ENCODE measurements at places on chromosomes 5 and 9.
A peak's percentile ranks its signal among the peaks of the same experiment; 100 is the strongest.

GRCh38 chr5:104659497-104659896 is 1096.9 kb upstream of the NUDT12 start:
- DNase-seq, result no peak

DNA sequence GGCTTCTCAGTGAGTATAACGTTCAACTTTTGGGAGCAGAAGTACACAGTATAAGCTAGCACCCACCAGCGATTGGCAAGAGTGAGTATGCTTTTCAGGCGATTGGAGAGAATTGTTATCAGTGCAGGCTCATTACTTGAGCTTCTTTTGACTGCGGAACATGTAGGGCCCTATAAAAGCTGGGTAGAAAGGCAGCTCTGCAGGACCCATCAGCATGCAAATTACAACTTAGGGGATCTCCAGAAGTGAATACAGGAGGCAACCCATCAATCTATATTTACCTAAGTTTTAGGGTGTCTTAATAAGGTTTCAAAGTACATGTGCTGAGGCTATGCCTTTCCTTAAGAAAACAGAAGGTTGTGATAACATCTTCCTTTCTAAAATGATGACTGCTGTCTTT is 225.0 kb downstream of the MLLT3 start:
- no peak for DNase-seq

- DNase-seq, result peak; percentile 35
Measured at GRCh38 chr9:128818839-128819715, 777 bp downstream of the ENDOG start.

DNA sequence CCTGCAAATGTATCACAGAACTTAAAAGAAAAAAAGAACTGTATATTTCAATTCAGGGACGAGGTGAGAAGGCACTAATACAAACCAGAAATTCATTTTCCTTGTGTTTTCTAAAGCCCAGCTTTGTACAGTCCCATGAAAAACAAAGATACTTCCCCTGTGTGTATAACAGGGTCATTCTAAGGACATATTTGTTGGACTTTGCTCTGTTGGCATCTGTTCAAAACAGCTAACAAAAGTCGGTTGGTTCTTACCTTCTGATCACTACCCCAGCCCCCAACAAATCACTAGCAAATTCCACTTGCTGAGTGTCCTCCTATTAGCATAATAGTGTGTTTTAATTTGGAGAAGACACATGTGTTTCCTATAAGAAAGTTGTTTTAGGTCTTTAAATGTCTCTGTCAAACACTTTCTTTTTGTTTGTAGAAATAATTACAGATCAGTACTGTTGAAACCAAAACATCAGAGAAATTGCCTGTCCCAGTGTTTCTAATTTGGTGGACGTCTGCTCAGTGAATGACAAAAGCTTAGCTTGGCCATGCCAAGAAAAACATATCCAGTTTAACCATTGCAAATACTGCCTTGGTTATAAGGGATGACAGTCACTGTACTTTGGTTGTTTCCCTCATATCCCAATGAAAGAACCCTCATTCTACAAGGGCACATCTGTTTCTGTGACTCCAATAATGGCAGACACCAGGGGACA is 480.5 kb downstream of the EBF1 start:
- DNase-seq, result no peak

DNA sequence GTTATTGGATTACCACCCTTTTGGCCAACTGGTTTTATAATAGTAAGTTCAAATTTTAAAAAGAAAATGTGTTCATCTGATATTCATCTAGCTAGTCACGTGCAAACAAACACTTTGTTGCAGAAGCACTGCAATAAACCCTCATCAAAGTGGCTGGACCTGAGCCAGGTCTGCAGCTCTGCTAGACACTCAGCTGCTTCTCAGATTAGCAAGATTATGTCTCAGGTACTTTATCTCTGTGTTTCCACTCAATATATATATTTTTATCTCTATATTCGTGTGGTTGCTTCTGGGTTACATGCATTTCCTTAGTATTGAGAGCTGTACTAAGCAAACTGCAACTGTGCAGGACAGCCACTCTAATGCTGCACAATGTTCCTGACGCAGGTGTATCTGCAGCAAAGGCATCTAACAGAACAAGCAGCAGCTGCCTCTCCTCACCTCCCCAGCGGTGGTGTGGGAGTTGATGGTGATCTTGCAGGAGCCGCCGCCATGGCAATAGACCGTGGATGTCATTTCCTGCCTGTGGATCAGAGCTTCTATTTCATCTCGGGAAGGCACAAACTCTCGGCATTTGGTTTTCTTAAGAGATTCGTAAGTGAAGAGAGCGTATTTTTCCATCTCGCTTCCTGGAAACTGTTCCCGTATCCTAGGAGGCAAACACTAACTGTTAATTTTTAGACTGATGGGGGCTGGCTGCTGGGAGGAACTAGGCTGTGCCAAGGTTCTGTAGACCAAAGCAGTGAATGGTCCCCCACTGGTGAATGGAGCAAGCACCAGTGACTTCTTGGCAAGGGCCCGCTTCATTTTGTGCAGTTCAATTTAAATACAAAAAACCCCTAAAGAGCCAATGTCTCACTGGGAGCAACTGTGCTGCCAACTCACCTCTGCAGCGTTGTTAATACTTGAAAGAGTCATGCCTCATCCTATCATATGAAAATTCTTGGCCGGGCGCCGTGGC is 56.7 kb upstream of the RETREG1 start:
- no peak for DNase-seq

- DNase-seq, result no peak
Measured at GRCh38 chr9:18601026-18601425, 127.1 kb downstream of the ADAMTSL1 start.

DNA sequence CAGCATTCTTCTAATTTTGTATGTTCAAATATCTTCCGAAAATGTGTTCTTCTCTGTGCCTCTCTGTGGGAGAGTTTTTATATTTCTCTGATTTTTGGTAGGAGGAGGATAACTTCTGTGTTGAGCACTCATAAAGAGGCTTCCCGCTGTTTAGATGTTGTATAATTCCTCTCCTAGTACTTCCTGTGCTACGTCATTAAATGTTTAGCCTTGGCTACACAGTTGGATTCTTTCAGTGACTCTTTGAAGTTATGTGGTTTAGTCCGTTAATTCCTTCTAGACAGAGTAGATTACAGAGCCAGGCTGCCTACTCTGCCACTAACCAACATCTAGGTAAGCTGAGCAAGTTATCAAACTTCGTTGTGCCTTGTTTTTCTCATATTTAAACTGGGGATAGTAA is 302.6 kb downstream of the OSTF1 start:
- DNase-seq, result no peak

DNA sequence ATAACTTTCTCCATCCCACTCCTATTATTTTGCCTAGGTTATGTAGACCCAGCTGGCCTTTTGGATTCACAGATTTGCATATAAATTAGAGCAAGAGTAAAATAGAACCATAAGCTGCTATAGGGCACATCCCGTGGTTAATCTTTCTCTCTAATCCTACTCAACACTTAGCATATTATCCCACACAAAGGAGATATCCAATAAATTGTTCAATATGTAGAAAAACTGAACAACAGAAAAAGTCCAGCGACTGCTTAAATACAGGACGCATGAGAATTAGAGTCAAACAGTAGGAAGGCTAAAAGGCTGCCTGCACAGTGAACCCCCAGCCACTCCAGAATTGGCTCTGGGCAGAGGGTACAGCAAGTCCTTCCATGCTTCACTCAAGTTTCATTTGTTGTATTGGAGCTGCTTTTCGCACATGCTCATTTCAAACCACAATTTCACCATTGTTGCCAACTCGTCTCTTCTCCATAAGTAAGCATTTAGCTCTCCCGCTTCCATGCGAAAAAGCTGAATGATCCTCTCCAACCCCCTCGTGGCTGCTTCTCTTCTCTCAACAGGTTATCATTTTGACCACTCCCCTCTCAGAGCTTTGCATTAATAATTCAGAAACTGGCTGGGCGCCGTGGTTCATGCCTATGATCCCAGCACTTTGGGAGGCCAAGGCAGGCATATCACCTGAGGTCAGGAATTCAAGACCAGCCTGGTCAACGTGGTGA is 14.1 kb upstream of the IQGAP2 start:
- no peak for DNase-seq

DNA sequence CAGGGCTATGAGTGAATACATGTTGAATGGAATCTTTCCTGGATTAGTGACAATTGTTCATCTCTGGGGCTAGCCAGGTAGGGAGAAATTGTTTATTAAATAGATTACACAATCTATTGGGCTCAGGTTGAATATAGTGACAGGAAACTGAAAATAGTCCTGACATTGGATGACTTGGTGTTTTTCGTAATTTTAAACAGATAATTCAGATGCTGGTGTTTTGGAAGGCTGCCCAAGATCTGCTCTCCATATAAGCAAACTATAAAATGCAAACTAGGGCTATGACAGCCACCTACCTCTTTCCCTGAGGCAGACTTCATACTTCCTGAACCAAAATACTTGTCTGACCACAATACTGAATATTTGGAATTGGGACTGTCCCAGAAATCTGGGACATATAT is 99.1 kb downstream of the ENC1 start:
- no peak for DNase-seq

DNA sequence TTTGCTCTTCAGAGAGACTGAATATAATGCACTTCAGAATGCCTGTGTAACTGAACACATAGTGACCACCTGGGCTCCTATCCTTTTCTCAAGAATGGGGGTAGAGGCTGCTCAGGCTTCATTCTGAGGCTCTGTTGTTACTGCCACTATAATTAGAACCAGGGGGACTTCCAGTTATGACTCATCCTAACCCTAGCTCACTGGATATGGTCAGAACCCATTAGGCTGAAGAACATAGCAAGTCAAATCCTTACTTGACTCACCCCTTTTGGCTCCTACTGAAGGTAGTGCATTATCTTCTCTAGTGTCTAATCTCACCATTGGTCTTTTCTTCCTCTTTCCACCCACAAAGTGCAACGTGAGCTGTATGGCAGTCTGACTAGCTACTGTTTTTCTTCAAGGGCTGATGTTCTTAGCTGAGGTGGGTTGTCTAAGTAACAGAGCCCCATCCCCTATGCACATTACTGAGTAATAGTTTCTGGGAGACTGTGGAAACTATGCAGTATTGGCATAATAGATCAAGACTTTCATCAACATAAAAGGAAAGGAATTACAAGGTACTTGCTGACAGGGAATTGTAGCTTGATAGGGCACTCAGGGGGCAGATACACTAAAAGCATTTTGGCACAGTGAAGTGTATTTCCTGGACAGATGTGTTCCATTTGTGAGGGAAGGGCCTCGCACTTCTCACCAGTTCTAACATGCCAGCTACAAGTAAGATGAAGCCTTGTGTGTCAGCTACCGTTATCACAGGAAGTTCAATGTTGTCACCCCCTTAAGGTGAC is 431.0 kb upstream of the MEF2C start:
- peak; percentile 32 for DNase-seq

GRCh38 chr5:135468541-135468940 is 16.4 kb upstream of the TIFAB start:
- DNase-seq, result no peak

- DNase-seq, result peak; percentile 15
Measured at GRCh38 chr9:105510024-105510423, 47.9 kb upstream of the FKTN start.

GRCh38 chr5:83281176-83281575 is 190.4 kb upstream of the VCAN start:
- no peak for DNase-seq

- peak; percentile 80 for DNase-seq
Measured at GRCh38 chr9:127898433-127899127, 823 bp downstream of the ST6GALNAC6 start.

- peak; percentile 83 for DNase-seq
Measured at GRCh38 chr5:74640954-74641734, 616 bp upstream of the ENC1 start.

- peak; percentile 95 for DNase-seq
Measured at GRCh38 chr9:136944519-136945332, at the start of the genes C8G and FBXW5. Gene C8G (plus strand): TSS chr9:136945243. CDS start chr9:136945321, 78 bp downstream. Gene FBXW5 (minus strand): TSS chr9:136944738. CDS start chr9:136944083, 655 bp downstream.

- no peak for DNase-seq
Measured at GRCh38 chr5:171709930-171710329, 75.7 kb upstream of the SMIM23 start.

- peak; percentile 32 for DNase-seq
Measured at GRCh38 chr5:110727025-110727314, 499 bp upstream of the TMEM232 start.

DNA sequence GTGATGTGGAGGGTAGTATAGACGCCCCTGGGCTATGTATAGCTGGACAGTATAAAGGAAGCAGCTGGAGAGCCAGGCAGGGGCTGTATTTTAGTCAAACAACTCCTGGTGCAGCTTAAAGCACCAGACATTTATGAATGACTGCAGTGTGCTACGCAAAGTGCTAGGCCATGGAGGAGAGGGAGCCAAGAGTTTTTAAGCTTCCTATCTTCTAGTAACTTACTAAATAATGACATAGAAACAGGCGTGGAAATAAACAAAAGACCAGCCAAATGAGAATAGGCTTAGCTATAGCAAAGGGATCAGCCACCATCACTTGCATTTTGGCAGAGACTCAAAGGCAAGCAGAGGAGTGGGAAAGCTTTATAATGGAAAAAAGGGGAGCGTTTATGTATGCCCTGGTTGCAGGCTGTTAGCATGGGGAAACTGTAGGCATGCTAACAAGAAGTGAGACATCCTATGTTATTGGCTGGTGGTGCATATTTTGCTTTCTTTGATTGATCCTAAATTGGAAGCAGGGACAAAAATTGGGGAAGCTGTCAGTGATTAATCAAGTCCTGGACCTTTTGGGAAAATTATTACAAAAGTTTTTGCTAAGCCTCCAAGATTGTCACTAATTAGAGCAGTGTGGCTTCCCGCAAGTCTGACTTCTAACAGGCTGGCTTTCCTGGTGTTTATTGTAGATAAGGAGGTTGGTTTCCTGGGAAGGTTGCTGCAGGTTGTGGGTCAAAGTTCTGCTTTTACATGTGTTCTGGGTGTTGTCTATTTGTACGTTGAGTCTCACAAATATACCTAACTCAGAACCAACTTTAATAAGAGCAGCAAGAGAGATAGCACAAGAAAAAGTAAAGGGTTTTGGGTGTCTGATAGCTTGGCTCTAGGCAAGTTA is 46.6 kb downstream of the RAB3C start:
- DNase-seq, result peak; percentile 81

- no peak for DNase-seq
Measured at GRCh38 chr9:124350494-124351263, 64.6 kb downstream of the PSMB7 start.

DNA sequence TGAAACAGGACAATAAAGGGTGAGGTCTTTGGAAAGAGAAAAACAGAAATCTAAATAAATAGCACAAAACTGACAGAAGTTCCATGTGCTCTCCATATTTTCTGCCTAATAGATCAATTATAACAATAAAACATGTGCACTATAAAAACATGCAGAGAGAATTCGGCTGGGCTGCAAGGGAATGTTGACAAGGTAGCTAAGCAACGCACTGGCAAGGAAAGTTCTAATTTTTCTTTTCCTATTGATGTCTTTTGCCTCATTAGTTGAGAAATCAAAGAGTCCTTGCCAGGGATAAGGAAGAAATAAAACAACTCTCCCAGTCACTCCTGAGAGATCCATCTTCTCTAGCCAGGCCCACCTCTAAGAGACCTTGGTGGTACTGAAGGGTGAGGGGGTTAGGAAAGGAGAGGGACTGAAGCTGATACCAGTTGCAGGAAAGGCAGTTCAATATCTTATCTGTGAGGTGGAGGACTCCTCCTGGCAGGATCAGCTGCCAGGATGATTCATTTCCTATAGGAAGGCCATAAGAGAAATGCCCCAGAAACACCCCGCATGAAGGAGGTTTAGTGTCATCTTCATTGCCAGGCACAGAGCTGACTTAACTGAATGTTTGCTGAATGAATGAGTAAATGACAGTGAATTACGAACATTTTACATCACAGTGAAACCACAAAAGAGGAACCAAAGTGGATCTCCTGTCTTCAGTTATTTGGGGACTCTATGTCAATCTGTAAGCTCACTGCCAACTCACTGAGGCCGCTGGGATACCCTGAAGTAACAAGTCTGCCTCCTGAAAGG is 63.7 kb upstream of the IFNK start:
- DNase-seq, result peak; percentile 10
